NCI-H2081 treated with DMSO at 0.1 percent for 48 hours (cell line): ENCODE measurements at places on chromosomes 1 and 21.

DNA sequence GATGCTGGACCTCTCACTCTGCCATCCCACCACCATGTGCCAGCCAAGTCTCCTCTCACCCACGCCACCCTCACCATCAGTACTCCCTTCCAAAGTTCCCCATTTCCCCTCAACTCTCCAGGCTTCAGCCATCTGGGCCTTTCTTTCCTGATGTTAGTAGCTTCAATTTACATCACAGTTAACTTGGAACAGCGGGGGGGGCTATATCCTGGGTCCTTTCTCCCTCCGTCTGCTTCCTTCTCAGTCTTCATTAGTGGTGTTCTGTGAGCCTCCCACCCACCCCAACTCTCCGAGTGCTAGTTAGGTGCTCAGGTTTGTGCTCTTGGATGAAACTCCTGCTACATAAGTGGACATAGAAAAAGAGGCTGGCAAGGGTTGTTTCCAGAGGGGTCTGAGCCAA, 31.9 kb downstream of the KCNC4 start:
- no peak for DNase-seq

DNA sequence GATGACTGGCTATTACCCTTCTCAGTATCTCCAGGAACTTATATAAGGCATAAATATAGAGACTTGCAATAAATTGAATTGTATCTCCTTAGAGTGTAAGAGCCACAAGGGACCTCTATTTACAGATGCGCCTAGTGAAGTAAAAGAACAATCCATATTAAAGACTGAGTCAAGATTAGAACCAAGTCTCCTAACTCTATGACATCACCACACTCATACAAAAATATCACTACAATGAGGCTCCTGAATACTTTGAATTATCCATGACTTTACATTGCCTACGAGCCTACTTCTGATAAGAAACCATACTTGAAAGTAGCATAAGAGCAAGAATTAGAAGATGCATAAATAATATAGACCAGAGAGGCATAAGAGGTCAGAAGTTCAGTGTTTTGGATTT, 18.8 kb downstream of the DPYD start:
- DNase-seq = no peak

- no peak for DNase-seq
These were observed 77.1 kb upstream of the HOOK1 start for GRCh38 chr1:59737638-59738037.

DNA sequence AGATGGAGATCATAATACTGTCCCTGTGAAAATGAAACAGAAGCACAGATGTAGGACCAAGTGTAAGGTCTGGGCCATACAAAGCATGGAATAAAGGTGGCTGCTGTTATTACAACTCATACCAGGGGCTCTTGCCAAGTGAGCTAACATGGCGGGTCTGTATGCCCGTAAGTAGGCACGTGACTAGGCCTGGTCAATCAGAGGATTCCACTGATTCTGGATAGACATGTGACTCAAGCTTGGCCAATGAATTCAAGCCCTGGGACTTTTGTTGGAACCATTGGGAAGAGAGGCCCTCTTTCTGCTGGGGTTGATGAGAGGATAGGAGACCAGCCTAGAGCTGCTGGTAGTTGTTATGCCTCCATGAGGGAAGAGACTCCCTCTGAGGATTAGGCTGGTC, 47.8 kb upstream of the WNT4 start:
- DNase-seq = no peak

DNA sequence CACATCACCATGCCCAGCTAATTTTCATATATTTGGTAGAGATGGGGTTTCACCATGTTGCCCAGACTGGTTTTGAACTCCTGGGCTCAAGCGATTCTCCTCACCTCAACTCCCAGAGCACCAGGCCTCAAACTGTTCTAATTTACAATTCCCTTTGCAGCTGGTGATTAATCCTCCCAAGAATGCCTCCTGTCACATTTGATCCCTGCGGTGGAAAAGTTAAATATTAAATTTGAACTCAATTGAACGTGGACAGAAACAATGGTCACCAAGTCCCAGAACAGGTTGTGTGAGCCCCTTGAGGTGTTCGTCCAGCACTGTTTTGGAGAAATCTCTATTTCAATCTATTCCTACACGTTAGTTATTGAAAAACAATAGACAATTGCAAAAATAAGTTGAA, 2.0 kb upstream of the ANKRD35 start:
- no peak for DNase-seq

DNA sequence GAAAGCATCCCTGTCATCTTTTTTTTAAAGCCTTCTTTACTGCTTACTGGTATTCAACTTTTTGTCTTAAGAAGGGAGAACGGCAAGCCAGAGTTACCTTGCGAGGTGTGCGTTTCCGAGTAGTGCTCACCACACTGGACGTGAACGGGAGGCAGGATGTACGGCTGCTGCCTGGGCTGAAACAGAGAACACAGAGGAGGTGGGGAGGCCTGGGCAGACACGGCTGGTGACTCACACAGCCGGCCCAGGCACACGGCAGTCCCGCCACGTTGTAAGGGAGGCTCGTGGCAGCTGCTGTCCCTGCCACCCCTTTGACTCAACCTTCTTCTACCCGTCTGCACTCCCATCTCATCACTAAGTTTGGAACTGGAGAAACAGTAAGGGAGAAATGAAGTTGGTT, 105.8 kb downstream of the SMYD2 start:
- no peak for DNase-seq

GRCh38 chr1:19483261-19483660, 2.1 kb downstream of the CAPZB start:
- DNase-seq = no peak

DNA sequence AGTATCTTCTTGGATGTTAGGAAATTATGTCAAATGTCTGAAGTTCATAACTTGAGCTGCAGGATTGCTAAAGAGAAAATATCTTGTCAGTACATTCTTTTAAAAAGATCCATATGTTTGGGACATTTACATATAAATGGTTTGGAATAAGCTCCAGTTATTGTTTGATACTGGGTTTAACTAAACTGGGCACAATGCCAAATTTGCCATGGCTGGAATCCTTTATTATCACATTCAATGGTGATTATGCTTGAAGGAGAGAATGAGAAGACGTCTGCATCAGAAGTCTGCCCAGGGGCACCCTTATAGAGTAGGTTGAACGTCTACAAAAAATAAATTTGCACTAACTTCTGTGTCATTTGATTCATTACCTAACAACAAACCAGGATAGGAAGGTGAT, 652.5 kb downstream of the AMY1C start:
- DNase-seq = no peak

DNA sequence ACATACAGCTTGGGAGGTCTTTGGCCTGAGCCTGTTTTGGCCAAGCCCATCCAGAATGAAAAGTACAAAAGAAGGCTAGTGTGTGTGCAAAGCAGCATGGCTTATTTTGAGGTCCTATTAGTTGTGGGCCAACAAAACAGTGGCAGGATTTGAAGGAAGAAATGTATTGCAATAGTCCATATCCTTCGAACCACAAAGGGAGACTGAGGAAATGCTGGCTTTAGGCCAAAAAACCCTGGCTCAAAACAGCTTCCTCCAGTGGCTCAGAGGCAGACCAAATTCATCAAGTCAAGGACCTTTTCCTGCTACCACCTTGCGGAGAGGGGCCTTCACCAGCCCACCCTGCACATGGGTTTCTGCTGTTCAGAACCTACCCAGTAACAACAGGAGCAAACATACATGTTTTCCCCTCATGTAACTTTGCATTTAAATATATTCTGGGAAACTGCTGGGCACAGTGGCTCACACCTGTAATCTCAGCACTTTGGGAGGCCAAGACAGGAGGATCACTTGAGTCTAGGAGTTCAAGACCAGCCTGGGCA, 43.3 kb downstream of the VPS26C start:
- no peak for DNase-seq

GRCh38 chr1:52925571-52926005, 1.5 kb upstream of the SCP2 start:
- no peak for DNase-seq

GRCh38 chr1:26780344-26780957, 7.3 kb upstream of the PIGV start:
- no peak for DNase-seq

- DNase-seq = no peak
These were observed 5.2 kb upstream of the MR1 start for GRCh38 chr1:181028615-181029014.

DNA sequence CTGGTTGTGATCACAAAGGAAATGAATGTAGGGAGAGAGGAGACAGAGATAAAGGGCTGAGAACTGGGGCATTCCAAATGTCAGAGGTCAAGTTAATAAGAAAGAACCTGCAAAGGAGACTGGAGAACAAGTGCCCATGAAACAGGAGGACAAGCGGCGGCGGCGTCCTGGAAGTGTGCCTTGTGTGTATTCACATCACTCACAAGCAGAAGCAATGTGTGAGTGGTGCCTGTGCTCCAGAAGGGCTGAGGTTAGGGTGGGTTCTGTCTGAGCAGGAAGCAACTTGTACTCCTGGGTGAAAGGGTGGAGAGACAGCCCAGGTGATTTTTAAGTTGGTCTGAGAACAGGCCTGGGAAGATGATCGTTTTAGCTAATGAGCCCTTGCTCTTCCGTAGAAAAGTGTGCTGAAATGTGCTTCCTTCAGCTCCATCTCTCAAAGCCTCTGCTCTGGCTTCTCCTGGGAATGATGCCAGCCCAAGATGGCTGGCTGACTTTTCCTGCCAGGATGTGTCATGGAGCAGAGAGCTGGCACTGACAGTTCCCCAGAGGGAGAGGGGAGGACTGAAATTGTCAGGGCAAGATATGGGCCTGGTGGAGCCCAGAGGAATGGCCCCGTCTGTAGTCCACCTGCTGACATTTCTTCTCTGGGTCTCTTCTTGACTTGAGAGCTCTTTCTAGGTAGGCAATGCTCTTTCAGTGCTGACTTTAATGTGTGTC, 25.1 kb upstream of the PLEKHA6 start:
- DNase-seq = no peak

- DNase-seq = no peak
These were observed 339.0 kb downstream of the PTPRU start for GRCh38 chr1:29575277-29575676.

DNA sequence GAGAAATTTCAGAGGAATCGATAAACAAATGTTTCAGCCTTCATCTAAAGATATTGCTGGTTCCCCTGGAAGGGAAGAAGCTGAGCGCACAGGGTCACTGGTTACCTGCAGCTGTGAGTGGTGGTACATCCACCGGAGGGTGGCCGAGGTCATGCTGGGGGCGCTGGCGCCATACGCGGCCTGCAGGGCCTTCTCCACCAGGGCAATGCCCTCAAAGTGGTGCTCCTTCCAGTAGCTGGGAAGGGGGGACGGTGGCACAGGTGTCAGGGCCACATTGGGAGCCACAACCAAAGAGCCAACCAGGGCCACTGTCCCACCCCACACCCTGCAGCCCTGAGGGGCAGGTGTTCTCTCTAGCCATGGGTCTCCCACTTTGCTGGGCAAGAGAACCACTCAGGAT, 4.7 kb downstream of the AKR7A3 start:
- no peak for DNase-seq

DNA sequence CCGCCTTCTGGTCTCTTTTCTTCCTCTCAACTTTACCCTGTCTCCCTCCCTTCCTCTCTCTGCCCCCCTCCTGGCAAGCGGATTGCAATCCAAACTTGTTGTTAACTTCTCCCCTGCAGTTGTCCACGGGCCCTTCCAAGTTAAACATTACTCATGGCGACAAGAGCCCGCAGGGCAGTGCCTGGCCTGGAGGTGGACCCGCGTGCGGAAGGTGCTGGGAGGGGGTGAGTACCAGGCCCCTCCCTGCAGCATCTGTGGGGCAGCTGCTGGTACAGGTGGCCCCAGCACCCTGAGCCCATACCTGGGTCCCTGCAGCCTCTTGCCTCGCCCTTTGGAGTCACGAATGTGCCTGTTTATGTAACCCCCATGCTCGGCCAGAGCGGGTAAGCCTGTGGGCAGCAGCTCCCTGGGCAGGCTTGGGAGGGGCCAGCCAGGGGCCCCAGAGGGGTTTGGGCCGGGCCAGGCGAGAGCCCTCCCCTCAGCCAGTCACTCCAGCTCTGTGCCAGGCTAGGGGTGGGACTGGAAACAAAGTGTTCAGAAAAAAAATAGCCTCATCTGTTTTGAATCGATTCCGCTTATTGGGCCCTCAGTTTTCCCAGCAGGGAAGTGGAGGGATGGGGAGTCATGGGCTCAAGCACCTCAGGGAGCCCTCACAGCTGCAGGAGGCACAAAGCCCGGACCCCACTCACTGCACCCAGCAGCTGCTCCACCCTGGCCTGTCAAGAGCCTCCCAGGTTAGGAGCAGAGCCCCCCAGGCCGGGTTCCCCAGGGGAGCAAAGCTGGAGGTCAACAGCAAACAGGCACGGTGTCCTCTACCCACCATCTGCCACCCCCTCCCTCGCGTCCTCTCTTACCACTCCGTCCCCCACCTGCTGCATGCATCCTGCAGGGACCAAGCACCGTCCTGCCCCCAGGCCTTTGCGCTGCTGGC, 14.0 kb upstream of the FAAP20 start:
- no peak for DNase-seq

GRCh38 chr21:39612233-39613040, at the start of gene B3GALT5:
Gene B3GALT5 (plus strand): TSS chr21:39612940. CDS start chr21:39660560, 47,620 bp downstream.
- DNase-seq = no peak

GRCh38 chr1:58927722-58928085, 143.9 kb upstream of the JUN start:
- no peak for DNase-seq

DNA sequence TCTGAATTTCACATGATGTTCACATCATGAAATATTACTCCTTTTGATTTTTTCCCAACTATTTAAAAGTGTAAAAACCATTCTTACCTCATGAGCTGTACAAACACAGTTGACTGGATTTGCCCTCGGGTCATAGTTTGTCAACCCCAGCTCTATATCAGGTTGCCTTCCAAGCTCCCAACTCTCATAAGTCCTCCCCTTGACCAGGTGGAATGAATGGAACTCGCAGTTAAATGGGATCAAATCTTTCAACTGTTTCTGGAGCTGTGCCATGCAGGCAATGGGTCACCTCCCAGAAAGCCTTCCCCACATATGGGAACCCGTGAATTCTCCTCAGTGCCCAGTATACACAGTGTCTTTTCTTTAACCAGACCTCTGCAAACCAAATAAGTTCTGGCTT, 169.8 kb upstream of the FOXD3 start:
- no peak for DNase-seq

DNA sequence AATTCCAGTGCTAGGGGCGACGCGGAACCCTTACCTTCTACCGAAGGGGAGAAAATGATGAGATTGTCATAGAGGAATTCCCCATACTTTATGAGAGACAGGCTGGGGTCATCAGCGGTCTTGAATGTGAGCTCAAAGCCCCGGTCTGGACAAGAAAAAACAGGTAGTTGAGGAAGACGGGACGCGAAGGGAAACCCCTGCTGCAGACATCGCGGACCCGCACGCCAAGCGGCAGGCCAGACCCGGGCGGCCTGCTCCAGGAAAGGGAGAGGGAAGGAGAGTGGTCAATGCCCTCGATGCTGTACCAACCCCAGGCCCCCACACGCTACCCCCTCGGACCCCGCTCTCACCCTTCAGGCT, 342 bp downstream of the DDOST start:
- no peak for DNase-seq

DNA sequence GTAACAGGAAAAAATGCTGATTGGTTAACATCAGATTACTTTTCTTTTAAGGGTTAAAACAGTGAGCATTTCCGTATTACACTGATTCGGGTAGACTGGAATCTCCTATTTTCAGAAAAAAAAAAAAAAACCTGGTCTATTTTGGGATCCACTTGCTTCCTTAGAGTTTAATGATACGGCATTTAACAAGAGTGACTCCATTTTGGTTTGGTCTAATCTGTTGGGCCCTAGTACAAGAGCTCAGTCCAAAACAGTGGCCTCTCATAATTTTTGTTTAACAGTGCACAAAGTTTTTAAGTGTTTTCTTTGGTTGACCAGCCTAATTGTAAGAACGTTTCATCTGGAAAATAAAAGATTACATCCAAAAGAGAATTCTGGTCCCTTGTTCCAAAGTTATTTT, 120.2 kb downstream of the NRDC start:
- DNase-seq = no peak

- no peak for DNase-seq
These were observed 9.2 kb upstream of the ARF1 start for GRCh38 chr1:228073061-228073856.
